Stimulated activated CD8-positive, alpha-beta memory T cell treated with anti-CD3 and anti-CD28 coated beads, Interleukin-15, amount 100 ng/mL, for 1 hour (primary cell): ENCODE measurements at places on chromosomes 6 and 20.

- DNase-seq = no peak
Measured at GRCh38 chr6:162917506-162917905, 189.7 kb downstream of the PACRG start.

- no peak for DNase-seq
Measured at GRCh38 chr6:101585501-101585900, 192.0 kb downstream of the GRIK2 start.

DNA sequence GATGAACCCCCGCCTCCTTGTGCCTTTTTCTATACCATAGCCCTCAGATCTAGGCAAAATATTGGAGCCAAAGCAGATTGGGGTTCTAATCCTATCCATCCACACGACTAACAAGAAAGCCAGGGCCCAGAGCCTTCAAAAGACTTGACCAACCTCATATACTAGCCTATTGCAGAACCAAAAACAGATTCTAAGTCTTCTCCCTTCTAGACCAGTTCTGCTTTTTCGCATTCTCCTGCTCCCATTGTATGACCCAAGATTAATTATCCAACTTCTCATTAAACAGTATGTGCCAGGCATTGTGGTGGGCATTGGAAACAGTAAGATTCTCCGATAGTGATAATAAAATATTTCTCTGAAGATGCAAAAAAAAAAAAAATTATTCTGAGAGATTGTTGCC is 113.7 kb upstream of the JARID2 start:
- DNase-seq = no peak

DNA sequence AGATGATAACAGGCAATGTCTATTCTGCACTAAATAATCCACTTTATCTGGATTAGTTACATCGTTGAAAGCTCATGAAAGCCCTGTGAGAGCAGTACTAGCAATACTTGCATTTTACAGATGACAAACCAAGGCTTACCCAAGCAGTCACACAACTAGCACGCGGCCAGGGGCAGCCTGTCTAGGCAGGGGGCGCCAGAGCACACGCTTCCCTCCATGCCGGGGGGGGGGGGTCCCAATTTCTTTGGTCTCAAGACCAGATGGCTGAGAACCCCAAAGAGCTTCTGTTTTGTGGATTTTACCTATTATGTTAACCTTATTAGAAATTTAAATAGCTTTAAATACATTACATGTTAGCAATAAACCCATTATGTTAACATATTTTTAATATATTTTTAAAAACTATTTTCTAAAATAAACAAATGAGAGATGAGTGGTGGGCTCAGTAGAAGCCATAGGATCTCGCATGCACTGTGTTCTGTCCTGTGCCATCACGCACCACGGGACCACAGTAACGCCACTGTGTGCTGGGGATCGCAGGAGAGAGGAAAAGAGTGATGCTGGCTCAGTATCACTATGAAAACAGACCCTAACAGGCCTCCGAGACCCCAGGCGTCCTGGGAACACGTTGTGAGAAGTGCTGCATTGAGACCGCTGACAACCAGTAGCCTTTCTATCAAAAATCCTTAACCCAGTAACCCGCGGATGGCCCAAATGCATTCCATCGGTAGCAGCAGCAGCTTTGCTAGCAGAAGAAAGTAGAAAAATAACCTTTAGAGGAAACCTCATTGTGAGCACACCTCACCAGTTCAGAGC is 5.3 kb upstream of the PRR18 start:
- DNase-seq = peak; percentile 11

- DNase-seq = no peak
Measured at GRCh38 chr6:87250019-87250418, 72.4 kb upstream of the SMIM8 start.

- no peak for DNase-seq
Measured at GRCh38 chr20:19602675-19603375, 155.2 kb upstream of the RIN2 start.

GRCh38 chr20:16488616-16489015 is 84.6 kb downstream of the KIF16B start:
- DNase-seq = no peak

- DNase-seq = no peak
Measured at GRCh38 chr6:87905101-87905641, 142.5 kb upstream of the SPACA1 start.

DNA sequence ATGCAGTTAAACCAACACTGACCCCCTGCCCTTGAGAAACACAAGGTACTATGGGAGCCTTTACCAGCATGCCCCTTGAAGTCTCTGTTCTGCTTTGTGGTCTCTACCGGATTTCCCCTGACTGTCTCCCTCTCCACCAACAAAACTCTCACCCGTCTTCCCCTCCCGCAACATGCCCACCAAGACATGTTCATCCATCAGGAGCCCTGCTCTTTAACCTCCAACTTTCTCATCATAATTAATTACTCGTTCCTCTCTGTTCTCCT is 1.1 kb downstream of the ZNF165 start:
- DNase-seq = no peak

DNA sequence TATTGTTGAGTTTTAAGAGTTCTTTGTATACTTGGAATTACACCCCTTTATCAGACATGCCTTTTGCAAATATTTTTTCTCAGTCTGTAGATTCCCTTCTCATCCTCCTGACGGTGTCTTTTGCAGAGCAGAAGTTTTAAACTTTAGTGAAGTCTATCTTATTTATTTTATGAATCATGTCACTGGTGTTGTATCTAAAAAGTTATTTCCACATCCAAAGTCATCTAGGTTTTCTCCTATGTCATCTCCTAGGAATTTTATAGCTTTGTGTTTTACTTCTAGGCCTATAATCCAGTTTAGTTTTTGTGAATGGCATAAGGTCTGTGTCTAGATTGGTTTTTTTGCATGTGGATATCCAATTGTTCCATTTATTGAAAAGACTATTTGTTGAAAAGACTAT is 271.3 kb downstream of the KIF16B start:
- no peak for DNase-seq

GRCh38 chr20:58019850-58020625 is 208.4 kb downstream of the ANKRD60 start:
- DNase-seq = no peak

DNA sequence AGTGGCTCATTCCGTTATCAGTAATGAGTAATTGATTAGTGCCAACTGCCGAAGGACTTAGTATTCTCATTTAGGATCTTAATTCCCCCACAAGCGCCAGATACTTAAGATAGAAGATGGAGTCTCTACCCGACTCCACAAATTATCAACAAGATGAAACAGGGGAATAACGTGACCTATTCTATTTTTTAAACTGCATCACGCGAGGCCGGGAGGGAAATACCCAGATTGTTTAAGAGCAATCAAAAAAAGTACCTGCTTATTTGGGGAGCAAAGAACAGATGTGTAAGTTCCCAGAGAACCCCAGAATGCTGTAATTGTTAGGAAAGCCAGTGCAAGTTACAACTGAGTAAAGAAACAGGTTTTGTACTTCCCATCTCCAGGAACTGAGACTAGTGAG is 1.1 kb upstream of the MAP3K5 start:
- DNase-seq = no peak

DNA sequence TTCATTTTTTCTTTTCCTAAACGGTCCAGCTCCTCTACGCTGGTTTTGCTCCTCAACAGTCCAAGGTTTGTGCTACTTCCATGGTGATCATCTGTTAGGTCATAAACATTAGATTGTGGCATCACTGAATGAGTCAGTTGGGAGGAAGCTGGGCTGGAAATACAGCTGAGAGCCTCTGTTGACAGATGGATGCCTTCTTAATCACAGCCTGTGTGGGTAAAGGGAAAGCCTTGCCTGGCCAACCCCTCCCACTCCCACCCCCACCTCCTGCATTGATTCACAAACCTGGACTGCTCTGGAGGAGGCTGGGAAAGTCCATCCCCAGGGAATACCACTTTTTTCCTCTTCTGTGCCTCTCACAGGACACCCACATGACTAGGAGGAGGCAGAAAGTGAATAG is 180.6 kb upstream of the CCN2 start:
- no peak for DNase-seq

- DNase-seq = no peak
Measured at GRCh38 chr6:169859978-169860703, 108.7 kb downstream of the ERMARD start.

DNA sequence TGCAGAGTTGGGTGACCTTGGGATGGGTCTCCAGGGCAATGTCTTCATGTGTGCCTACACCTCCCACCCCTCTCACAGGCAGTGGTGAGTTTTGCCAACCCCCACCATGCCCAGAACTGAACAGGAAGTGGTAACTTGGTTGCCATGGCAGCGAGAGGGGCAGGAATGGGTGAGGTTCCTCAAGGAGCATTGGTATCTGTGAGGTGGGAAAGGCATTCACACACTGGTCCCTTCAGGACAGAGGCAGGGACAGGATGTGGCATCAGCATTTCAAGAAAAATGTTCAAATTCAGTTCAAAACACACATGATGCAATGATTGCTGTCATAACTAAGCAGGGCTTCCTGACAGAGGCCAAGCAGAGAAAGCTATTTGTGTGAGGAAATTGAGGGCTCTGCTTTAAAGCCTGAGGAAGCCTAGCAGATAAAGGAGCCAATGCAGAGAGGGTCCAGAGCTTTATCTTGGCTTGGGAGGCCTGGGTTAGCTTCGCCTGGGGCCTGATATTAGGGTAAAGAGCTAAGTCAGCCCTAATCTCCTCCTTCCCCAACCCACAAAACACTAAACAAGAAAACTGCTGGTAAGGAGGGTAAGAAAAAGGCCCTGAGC is 551 bp downstream of the TREML2 start:
- peak; percentile 44 for DNase-seq

GRCh38 chr6:87333591-87334181 is 4.6 kb upstream of the GJB7 start:
- DNase-seq = no peak

GRCh38 chr6:24522228-24523176 is 27.7 kb downstream of the ALDH5A1 start:
- DNase-seq = no peak

- no peak for DNase-seq
Measured at GRCh38 chr6:13593720-13594119, 19.3 kb downstream of the SIRT5 start.

- DNase-seq = no peak
Measured at GRCh38 chr6:138560130-138560860, 61.0 kb upstream of the NHSL1 start.

DNA sequence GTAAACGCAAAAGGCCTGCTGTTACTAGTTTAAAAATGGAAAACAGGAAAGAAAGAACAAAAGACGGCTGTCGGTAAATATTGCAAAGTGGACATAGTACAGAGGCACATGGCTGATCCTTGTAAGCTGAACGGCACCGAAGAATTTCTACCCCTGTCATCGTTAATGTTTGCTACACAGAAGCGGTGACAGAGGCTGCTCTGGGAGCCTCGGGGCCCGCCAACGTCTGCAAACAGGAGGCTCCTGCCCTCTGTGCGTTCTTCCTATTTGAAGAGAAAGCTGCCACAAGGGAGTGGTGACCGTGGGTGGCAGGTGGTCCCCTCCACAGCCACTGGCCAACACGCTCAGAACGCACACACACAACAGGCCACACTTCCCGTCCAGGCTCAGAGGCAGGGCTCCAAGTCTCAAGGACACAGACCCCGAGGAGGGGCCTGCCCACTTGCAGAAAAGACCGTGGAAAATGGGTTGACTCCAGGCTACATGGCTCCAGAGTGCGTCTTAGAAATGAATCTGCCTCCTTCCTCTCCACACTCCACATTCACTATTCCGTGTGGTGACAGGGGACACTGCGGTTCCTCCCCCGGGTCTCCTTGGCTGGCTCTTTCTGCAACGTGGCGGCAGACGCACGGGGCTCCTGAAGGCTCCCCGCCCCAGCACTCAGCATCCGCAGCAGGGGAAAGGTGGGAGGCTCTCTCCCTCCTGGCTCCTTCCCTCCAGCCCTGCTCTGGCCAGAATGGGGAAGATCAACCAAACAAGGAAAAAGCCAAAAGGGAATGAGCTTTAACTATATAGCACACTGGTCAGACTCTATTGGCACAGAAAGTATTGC is 64.5 kb downstream of the GMPR start:
- no peak for DNase-seq

DNA sequence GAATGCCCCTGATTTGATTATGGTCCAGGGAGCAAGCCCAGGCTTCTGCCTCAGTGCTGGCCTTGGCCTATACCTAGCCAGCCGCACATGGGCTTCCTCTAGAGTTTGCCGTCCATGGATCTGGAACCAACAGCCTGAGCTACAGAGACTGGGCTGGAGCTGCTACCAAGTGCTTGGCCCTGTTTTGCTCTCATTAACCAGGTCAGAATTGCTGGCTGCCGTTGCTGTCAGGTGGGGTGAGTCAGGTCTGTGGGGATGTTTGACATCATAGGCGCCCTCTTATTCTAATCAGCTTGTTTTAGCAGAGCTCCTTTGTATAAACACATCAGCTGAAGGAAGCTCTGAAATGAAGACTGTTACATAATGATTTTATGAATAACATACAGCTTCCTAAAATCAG is 83.1 kb upstream of the PHACTR2 start:
- no peak for DNase-seq

DNA sequence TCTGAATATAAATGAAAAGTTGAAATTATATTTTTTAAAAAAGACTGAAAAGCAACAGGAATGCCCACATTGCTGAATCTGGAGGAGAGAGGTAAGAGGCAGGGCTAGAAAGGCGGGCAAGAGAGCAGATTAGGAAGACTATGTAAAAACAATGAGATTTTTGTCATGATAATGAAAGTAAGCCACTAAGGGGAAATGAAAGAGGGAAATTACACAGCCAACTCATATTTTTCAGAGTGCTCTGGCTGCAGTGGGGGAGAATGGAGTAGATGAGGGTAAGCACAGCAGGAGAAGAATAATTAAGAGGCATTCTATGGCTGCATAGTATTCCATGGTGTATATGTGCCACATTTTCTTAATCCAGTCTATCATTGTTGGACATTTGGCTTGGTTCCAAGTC is 281.9 kb downstream of the PKHD1 start:
- DNase-seq = no peak

DNA sequence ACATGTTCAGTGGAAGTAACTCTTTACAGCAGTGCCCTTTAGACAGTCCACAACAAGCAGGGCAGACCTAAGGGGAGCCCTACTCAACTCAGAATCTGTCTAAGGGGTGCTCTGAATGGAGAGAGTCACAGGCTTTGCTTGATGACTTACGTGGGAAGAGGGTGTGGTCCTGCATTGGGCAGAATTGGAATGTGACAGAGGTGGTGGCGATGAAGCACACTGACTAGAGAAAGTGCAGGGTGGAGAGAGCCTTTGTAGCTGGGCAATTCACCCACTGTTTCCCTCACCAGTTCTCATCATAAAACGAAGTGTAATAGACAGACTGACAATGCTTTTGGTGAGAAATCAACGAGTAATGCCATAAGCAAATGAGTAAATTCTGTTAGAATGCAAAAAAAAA is 11.2 kb downstream of the TP53INP2 start:
- no peak for DNase-seq

- no peak for DNase-seq
Measured at GRCh38 chr6:138509371-138509770, 10.1 kb upstream of the NHSL1 start.
